ENCODE measurements at places on chromosomes 16 and 17.

DNA sequence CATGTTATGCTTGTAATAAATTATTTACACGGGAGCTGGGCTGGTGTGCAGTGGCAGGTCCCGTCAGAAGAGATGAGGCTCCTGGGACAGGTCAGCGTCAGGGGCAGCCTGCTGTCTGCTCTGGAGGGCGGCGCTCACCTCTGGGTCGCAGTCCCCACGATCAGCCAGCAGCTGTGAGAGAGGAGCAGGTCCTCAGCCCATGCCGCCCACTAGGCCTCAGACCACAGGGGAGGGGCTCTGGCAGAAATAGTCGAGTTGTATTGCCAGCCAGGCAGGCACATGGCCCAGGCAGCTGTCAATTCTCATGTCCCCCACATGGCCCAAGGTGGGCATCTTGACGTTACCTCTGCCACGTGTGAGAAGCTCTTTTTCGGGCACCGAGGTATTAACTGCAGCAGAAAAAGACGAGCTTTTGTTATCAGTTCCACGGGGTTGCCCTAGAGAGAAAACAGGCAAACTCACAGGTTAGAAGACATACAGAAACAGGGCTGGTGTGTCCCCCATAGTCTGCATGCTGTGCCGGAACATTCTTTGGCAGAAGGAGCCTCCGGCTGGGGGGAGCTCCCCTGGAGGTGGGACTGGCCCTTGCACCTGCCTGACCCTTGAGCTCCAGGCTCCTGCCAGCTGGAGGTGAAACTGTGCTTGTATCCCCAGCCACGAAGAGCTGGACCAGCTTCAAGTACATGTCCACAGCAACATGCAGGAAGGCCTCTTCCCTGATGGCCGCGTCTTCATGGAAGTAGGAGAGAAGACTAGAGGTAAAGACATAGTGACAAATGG, 17.4 kb downstream of the ZNF276 start:
- no peak for DNase-seq

DNA sequence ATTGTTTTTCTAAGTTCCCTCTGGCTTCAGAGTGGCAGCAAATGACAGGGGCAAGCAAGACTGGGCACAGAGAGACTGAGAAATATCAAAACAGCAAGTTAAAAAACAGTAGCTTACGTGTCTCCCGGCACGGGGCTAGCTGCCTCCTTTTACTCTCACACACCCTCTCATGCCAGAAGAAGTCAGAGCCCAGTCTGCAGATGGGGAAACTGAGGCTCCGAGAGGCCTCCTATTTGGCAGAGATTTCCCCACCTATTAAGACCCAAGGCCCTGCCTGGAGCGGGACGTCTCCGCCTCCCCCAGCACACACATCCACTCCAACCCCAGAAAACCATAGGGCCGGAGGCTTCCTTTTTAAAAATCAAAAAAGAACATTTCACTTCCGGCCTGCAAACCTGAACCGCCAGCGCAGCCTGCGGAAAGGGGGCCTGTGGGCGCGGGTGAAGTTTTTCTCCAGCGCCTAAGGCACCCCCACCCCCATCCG, 832 bp downstream of the CARHSP1 start:
- no peak for DNase-seq

GRCh38 chr16:77987810-77988209, 34.5 kb upstream of the CLEC3A start:
- DNase-seq, result no peak

- peak; percentile 92 for DNase-seq
Observed at GRCh38 chr17:38748149-38748891, at the start of gene PCGF2. PCGF2 (minus strand) TSS chr17:38748336; CDS start chr17:38740402, 7,934 bp downstream.

DNA sequence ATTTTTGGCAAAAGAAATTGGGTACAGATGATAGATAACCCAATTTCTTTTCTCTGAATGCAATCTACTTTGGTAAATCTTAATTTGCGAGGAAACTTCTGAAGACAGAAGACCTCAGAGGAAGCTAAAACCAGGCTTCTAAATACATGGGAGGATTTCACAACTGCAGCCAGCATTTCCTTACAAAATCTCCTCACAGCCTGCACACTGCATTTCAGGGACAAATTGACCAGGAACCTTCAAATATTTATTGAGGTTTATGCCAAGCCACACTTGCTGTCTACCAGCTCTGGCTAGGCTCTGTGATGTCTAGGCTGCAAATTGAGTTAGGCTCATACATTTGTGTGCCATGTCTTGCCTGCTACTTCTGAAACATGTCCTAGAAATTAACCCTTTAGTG, 167.3 kb upstream of the CDH5 start:
- no peak for DNase-seq

GRCh38 chr17:38455288-38455915, 27.1 kb downstream of the ARHGAP23 start:
- DNase-seq, result no peak

DNA sequence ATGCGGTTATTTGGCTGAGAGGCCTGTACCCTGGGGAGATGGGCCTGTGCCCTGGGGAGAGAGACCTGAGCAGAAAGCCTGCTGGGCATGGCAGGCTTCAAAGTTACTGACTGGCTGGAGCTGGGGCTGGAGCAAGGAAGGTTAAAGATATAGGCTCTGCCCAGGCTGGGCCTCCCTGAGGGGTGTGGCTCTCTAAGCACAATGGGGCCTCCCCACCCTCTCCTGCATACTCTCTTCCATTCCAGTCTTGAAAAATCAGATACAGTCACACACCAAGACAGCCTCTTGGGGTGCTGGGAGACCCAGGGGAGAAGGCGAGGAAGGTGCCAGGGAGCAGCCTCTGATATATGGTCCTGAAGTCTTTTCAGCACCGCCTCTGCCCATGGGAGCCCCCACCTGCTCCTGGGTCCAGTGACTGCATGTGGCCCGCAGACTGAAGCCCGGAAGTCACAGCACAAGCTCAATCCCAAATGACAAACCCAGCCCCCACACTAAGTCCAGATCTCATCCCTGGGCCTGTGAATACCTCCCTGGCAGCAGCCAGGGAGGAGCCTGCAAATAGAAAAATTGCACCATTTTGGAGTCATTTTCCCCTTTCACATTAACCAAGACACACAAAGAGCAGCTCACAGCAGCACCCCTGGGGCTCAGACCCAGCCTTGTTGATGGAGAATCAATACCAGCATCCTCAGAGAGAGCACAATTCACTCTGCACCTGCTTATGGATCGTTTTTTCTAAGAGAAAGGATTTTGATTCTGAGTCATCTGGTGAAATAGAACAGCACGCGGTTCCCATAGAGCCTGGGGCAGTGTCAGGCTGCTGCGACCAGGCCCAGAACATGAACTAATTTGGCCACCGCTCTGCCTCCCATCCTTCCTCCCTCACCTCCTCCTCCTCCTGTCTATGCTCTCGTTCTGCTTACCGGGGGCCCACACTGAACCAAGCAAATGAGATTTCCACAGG, 25.6 kb upstream of the CACNG1 start:
- no peak for DNase-seq

- no peak for DNase-seq
Observed at GRCh38 chr16:1776672-1776955, 3.7 kb upstream of the MRPS34 start.

- DNase-seq, result no peak
Observed at GRCh38 chr16:30977502-30977901, 7.5 kb upstream of the HSD3B7 start.

- DNase-seq, result no peak
Observed at GRCh38 chr17:1834380-1835149, 4.8 kb downstream of the RPA1 start.

- no peak for DNase-seq
Observed at GRCh38 chr17:55710410-55710809, 12.3 kb downstream of the TMEM100 start.

DNA sequence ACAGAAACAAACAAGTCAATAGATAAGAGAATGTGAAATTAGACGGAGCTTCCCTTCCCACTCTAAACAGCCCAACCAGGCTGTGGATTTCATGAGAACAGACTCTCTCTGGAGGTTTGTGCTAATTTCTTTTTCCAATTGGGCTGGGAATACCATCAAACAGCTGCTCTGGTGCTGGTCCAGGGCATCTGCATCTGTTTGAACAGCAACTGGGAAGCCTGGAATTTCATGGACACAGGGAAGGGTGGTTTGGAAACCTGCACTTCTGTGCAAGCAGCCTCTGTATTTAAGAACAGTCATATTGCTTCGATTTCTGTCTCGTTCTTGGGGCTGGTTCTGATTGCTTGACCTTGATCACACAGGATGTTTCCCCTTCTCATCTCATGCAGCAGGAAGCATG, 88.7 kb downstream of the FOXL1 start:
- DNase-seq, result no peak

GRCh38 chr16:66003201-66003600, 363.3 kb upstream of the CDH5 start:
- DNase-seq, result no peak

- DNase-seq, result no peak
Observed at GRCh38 chr17:80318166-80318565, 57.5 kb downstream of the RNF213 start.

- DNase-seq, result no peak
Observed at GRCh38 chr16:55138298-55138697, 185.7 kb upstream of the IRX6 start.

- DNase-seq, result no peak
Observed at GRCh38 chr16:3152991-3153368, 18.2 kb downstream of the ZNF213 start.

DNA sequence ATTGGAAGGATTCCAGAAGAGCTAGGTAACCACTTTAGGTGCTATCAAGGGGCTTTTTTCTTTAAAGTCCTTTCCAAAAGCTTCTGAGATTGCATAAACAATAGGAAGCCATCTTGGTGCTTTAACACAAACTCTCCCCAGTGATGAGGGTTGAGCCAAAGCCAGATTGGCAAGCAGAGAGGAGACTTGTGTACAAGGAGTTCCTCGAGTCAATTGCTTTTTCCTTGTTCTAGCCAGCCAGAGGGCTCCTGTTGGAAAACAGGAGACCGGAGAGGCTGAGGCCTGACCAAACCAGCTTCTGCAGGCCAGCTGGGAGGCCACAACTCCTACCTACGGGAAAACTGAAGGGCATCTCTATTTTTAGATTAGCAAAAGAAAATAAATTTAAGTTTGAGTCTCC, 46.5 kb downstream of the MAPT start:
- no peak for DNase-seq

GRCh38 chr17:64148017-64148631, 18.2 kb upstream of the ERN1 start:
- no peak for DNase-seq

DNA sequence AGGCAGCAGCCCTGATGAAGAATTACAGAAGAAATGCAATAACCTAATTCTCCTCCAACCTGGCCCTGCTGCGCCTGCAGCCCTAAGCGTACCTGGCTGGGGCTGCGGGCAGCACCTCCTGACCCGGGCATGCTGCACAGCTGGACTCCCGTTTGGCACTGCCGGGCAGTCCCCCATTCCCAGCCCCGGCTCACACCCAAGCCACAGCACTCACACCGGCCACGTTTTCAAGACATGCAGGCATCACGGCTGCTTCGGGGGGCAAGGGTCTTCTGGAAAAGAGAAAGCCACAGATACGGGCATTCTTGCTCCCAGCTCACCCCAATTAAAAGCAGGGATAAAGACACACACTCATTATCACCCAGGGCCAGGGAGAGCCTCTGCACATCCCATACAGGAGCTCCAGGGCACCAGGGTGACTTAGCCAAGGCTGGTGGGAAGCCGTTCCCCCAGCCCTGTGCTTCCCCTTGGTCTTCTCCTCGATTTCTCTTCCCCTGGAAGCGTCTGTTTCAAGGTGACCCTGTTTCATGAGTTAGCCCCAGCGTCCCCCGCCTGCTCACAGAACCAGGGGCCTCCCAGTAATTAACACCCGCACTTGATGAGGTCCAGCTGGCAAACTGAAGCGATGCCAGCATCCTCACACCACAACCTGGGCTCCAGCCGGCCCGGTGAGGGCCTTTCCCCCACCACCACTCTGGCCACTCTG, 216.7 kb downstream of the C16orf78 start:
- peak; percentile 54 for DNase-seq

GRCh38 chr16:20844588-20844987, 38.3 kb downstream of the REXO5 start:
- DNase-seq, result no peak

DNA sequence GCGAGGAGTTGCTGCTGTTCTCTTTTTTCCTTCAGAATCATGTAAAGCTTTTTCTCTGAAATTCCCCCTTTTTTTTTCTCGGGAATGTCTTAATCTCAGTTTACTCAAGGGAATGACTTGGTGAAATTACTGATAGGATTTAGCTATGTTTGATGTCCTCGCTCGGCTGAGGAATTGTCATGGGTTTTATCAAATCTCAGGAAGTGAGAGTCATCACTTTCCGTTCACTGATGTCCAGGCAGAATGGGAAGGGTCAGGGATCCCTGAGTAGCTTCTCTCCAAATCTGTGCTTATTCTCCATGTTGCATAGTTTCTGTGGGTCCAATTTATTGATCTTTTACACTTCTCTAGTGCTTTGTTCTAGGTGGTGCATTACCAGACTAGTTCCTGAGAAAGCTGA, 6.3 kb downstream of the IGSF6 start:
- DNase-seq, result no peak

DNA sequence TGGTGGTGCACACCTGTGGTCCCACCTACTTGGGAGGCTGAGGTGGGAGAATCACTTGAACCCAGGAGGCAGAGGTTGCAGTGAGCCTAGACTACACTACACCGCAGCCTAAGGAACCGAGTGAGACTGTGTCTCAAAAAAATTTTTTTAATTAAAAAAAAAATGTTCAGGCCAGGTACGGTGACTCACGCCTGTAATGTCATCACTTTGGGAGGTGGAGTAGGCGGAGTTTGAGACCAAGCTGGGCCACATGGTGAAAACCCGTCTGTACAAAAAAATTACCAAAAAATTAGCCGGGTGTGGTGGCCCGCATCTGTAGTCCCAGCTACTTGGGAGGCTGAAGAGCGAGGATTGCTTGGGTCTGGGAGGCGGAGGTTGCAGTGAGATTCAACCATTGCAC, 3.6 kb upstream of the FAM222B start:
- DNase-seq, result no peak

DNA sequence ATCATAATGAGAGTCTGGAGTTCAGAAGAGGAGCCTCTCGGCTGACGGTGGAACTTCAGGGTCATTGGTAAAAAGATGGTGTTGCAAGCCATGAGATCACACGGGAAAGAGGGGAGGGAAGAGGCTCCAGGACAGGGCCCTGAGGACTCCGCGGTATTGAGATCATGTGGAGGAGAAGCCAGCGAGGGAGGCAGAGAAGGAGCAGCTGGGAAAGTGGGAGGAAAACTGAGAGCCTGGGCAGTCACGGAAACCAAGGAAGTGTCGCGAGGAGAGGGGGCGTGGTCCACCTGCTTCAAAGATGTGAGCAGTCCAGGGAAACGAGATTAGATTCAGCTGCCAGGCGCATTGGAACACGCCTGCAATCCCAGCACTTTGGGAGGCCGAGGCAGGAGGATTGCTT, 27.7 kb upstream of the SBK1 start:
- DNase-seq, result no peak

- DNase-seq, result no peak
Observed at GRCh38 chr16:53154513-53154912, 99.7 kb downstream of the CHD9 start.

DNA sequence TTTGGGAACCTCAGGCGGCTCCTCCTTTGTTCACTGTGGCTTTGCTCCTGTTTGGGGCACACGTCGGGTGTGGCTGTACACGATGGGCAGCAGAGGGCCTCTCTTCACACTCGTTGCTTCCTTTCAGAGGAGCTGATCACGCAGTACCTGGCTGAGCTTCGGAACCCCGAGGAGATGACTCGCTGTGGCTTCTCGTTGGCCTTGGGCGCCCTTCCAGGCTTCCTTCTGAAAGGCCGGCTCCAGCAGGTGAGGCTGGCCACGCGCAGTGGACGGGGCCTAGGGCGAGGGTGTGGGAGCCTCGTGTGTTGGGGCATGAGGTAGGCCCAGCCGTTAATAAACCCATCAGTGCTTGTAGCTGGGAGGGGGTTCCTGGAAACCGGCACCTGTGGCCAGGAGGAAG, 85.0 kb upstream of the ZNF750 start:
- no peak for DNase-seq
